ENCODE measurements at places on chromosomes 7 and 10. TPM values are rescaled to one million over a fixed set of nuclear protein-coding genes. Genes with fewer than 3 reads are reported as not detected.
A peak's percentile ranks its signal among the peaks of the same experiment; 100 is the strongest.

- no peak for DNase-seq
These were observed 77.8 kb downstream of the TCERG1L start for GRCh38 chr10:131233611-131234258.

DNA sequence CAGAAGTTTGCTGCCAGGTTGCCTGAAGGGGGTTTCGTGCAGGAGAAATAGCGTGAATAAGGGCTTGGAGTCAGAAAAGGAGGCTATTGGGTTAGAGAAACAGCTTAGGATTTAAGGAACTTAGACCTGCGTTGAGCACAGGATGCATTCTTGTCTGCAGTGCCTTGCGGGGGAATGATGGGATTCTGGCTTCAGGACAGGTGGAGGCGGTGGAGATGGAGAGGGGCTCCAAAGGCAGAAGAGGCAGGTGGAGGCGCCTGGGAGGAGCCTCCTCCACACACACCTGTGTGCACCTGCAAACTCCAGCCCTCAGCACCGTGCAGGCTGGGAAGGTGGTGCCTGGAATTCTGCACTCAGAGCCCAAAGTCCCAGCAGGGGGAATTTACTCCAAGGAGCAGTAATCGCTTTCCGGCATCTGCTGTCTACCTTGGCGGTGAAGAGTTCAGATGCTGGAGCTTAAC, 1.8 kb downstream of the CLIP2 start:
- DNase-seq, result no peak

GRCh38 chr10:49278497-49278981, 20.4 kb upstream of the C10orf71 start:
- no peak for DNase-seq

GRCh38 chr10:44293306-44293778, 91.6 kb downstream of the CXCL12 start:
- DNase-seq, result peak; percentile 23

CTAGE4 gene
- total RNA-seq, result not detected

CRHR2 gene
- not detected for total RNA-seq

- DNase-seq, result no peak
These were observed 964.5 kb downstream of the CNTNAP2 start for GRCh38 chr7:147081117-147081516.

DNA sequence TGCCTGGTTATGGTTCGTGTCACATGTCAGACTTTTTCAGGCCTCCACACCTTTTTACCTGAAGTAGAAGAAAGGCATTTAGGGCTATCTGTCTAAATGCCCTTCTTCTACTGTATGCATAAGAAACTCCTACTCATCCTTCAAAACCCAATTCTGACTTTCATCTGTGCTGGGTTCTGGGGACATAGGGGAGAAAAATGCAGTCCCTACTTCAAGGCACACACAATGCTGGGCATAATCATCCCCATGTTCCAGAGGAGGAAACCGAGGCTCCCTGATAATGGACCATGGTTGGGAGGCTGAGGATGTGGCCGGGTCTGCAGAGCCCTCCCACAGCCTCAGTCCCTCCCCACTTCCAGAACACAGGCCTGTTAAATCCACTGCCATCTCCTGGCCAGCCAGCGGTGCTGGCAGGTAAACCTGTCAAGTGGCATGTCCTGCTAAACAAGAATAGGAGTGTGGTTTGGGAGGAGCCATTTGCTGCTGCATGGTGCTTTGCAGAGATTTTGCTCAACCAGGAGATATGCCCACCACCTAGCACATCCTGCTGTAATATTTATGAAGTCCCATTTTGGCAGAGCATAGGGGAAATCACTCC, 32.0 kb downstream of the GRID1 start:
- DNase-seq, result no peak

Measured in hematopoietic multipotent progenitor cell (in vitro differentiated cells).